ENCODE measurements at places on chromosomes 12 and 14.

DNA sequence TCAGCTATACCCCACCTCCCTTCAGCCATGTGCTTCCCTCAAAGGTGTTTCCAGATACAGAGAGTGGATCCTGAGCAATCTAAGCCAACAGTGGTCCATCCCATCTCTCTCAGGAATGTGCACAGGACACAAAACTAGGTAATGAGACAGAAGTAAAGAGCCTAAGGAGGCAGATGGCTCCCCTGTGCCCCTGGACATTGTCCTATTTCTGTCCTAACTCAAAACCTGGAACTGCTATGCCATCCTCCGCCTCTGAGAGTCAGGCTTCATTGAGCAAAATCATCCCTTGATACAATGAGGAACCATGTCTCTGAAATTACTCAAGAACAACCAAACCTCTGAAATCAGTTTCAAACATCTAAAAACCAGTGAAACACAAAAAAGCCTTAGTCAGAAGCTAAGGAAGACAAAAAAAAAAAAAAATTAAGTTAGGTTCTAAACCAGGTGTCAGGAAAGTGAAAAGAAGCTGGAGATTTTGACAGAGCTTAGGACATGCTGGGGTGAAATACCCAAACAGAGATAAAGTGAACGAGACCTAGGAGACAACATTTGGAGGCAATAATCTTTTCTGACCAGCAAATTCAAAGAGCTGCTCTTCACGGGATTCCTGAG is 200.3 kb upstream of the PLEKHG7 start:
- DNase-seq: no peak

- DNase-seq: no peak
Measured at GRCh38 chr14:95389471-95390011, 69.8 kb upstream of the CLMN start.

DNA sequence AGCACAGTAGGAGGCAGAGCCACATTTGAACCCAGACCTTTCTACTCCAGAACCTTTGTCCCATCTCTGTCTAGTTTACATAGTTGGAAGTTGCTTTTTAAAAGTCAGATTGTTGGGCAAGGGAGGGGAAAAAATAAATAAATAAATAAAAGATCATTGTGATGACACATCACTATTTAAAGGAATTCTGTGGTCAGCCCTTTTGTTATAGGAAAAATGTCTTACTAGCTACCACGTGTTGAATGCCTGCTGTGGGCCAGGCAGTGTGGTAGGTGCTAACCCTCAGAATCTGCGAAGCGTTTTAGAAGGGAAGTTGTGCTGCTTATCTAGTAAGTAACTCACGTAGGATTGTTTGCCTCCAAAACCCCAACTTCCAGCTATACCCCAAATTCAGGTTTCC is 62.3 kb downstream of the BHLHE41 start:
- no peak for DNase-seq

GRCh38 chr12:64821116-64821630 is 3.3 kb upstream of the TBC1D30 start:
- no peak for DNase-seq

DNA sequence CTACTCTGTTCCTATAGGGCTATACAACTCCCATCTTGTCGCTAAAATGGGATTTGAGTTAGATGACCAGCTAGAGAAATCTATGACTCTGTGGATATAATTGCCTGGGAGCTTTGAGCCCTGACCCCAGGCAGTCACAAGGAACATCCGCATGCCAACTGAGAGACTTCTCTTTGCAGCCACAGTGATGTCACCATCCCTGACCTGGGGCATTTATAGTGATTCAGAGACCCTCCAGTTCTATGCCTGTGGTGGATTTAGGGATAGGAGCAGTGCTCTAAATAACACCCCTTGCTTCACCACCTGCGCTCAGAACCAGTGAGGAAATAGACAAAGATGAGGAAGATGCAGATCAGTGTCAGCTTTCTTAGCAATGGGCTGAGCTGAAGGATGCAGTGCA is 86.2 kb downstream of the RIN3 start:
- DNase-seq: no peak

DNA sequence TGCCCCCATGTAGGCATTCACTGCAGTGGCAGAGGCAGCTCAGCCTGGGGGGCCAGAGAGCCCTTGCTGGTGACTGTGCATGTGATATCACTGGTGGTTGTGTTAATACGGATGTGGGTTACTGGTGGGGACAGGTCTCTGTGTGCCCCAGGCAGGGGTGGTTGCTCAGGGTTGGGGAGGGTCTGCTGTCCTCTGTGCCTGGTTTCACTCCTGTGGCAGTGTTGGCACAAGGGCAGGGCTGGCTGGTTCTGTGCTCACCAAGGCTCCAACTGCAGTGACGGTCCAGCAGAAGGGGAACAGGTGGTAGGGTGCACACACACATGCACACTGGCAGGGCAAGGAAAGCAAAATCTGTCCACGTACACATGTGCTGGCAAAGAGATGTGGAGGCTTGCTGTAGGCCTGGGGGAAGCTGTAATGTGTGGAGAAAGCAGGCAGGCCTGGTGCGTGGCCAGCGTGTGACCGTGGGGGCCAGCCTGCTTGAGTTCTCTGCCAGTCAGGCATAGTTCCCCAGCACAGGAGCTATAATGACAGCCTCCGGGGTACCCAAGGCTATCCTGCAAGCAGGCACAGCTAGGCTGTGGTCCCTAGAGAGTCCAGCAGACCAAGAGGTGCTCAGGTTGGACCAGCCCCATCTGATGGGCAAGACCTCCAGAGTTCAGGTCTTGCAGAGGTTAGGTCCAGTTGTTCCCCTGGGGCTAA is 254.6 kb downstream of the FBXL14 start:
- no peak for DNase-seq

GRCh38 chr12:128609861-128610260 is 213.9 kb downstream of the SLC15A4 start:
- DNase-seq: no peak

GRCh38 chr14:23447361-23448350 is 12.2 kb upstream of the MYH7 start:
- peak; percentile 17 for DNase-seq

DNA sequence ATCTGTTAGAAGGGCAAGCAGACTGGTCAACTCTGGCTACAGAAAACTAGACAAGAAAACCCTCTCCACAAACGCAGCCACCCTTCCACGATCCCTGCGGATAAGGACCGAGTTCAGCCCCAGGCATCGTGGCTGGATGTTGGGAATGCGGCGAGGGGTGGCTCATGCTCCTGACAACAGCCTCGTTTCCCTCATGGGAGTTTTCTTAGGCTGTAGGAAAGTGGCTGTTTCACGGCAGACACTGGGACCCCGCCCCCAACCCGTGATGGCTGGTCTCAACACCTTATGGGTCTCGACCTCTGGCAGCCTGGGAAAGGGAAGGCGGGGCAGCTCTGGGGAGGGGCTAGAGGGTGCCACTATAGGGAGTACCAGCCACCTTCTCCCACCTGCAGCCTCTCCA is 123.3 kb downstream of the RFLNA start:
- DNase-seq: no peak

DNA sequence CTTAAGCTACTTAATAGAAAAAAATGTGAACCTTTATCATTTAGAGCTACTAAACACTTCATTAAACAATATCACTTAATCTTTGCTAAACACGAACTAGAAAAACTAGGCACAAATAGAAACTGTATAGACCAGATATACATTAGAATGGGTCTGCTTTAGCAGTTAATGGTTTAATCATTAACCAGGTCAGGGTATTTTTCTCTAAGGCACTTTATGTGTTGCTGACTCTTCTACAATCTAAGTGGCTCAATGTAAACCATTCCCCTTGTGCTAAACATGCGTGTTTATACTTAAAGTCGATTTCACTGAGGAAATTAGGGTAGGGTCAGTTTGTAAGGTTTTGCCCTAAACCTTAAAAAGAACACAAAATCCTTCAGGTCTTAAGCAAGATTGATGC is 29.7 kb downstream of the TMCC3 start:
- no peak for DNase-seq

GRCh38 chr12:41100572-41100971 is 87.5 kb upstream of the PDZRN4 start:
- DNase-seq: no peak

DNA sequence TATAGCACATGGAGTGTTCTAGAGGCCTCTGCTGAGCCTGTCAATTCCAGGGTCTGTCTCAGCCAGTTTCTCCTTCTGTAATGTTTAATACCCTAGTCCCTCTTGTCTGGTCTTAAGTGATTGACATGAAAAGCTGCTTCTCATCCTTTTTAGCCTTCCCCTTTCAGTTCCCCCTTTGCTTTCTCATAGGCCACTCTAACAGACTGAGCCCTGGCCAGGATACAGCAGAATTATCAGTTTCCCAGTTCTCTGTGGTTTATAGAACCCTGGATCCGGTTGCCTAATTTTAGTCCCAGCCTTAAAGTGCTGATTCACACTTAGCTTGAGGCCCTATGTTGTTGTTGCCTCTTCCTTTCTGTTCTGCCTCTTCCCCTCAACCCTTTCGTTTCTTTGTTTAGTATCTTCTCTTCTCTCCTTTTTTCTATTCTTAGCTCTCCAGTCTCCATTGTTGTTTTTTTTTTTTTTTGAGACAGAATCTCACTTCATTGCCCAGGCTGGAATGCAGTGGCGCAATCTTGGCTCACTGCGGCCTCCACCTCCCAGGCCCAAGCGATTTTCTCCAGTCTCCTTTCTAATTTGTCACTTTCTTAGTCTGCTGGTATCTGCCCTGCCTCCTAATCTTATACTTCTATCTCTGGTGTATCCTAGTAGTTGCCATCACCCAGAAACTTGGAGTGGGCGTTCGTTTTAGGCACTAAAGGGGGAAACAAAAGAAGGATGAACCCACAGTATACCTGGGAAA is 2.9 kb upstream of the BIN2 start:
- DNase-seq: peak; percentile 66

DNA sequence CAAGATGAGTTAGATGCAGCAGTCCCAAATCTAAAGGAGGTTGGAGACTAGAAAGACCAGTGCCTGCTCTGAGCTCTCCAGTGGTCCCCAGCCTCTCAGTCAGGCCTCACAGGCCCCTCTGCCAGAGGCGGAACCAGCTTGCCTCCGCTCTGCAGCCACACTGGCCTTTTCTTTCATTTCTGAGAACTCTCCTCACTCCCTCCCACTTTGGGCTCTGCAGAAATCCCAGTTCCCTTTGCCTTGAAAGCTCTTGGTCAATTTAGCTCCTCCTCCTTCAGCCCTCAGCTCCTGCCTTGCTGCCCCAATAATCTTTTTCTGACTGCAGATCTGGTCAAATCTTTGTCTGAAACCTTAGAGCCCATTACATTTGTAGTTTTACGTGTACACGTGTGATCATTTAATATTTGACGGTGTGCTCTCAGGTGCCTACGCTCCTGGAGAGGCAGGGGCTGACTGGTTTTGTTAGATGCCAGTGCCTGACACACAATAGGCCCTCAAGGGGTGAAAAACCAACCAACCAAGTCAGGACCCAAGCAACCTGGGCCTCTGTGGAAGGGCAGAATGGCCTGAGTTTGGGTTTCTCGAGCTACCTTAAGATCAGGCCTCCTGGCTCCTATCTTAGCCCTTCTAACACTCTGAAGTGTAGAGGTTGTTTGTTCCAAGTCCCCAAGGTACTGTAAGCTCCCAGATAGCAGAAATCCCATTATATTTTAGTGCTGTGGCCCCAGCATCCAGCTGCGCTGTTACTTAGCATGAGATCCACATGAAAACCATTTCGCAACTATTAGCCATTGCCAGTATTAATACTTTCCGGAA is 1.1 kb upstream of the NUDT4 start:
- DNase-seq: peak; percentile 61

DNA sequence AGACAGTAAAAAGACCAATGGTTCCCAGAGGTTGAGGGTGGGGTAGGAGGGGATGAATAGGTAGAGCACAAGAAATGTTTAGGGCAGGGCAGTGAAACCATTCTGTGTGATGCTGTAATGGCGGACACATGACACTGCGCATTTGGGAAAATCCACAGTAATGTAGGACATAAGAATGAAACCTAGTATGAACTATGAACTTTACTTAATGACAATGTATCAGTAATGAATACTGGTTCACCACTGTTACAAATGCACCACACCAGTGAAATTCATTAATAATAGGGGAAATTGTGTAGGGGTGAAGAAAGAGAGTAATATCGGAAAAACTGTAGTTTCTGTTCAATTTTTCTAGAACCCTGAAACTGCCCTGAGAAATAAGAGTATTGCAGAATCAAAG is 5.6 kb downstream of the ERH start:
- DNase-seq: no peak

- DNase-seq: no peak
Measured at GRCh38 chr12:88435334-88436076, 144.8 kb downstream of the KITLG start.

- DNase-seq: peak; percentile 75
Measured at GRCh38 chr12:110104188-110105094, 19.7 kb upstream of the IFT81 start.

GRCh38 chr12:3035171-3035570 is 42.0 kb upstream of the TSPAN9 start:
- no peak for DNase-seq

DNA sequence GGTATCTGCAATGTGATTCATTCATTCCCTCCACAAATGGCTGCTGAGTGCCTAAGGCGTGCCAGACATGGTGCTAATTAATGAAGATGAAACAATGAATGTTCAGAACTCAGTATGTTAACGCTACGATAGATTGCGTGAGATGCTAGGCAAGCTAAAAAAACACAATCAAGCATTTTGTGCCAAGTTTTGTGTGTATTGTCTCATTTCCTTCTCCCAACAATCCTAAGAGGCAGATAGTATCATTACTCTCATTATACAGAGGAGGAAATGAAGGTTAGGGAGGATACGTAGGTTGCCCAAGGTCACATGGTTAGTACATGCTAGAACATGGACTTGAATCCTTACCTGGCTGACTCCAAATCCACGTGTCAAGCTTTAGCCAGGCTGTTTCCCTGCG is 264.4 kb downstream of the EFCAB11 start:
- no peak for DNase-seq

DNA sequence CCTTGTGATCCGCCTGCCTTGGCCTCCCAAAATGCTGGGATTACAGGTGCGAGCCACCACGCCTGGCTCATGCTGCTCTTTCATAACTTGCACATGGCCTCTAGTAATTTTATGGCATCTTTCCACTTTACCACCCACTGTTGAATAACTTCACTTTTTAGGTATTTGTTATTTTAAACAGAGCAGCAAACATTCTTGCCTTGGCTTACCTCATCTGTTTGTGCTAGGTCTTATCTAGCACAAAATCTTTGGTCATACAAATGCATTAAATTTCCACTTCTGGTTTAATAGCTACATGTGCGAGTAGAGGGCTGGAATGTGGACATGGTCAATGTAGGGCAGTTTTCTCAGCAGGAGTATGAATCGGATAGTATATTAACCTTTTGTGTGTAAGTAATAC is 38.8 kb upstream of the ATF7IP start:
- no peak for DNase-seq

GRCh38 chr14:29165431-29165830 is 398.8 kb downstream of the FOXG1 start:
- DNase-seq: no peak

DNA sequence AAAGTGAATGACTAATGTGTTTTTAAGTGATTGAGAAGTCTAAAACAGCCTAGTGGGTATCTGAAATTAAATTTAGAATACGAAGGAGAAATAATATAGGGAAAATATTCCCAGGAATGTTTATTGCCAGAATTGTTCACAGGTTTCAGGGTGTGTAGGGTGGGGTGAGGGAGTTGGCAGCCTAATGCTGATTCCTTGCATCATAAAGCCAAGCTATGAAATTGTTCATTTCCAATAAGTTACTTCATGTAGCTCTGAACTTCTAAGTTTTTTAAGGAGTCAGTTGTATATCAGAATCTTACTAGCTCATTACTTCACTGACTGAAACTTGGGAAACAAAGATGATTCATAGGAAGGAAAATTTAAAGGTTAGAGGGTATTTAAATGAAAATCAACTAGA is 56.4 kb downstream of the RAB35 start:
- no peak for DNase-seq

All from umbilical cord (tissue), 2 donors.